CD4-positive, alpha-beta T cell treated with Interferon alpha-2 for 1 hour (primary cell): ENCODE measurements at places on chromosomes 7 and 10.

GRCh38 chr7:156684251-156684650 is 43.7 kb downstream of the RNF32 start:
- DNase-seq = no peak

GRCh38 chr10:24938076-24938475 is 14.3 kb downstream of the PRTFDC1 start:
- no peak for DNase-seq

DNA sequence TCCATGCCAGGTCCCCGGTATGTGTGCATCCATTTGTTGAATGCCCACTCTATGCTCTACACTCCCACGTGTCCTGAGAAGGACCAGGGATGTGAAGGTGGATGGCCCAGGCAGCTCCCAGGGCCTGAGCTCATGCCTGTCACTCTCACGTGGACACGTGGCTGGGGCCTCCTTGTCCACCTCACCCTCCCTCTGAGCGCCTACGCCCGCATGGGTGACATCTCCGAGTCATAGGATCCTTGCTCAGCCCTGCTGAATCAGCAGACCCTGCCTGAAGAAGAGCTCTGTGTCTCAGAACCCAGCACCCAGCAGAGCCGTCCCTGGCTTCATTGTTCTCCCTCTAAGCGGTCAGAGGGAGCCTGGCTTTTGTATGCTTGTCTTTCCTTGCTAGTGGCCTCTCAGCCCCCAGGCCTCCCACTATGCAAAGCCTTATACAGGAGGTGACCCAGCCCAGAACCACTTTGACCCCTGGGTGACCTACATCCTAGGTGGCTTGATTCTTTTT is 107.9 kb upstream of the PPIF start:
- DNase-seq = peak; percentile 50

DNA sequence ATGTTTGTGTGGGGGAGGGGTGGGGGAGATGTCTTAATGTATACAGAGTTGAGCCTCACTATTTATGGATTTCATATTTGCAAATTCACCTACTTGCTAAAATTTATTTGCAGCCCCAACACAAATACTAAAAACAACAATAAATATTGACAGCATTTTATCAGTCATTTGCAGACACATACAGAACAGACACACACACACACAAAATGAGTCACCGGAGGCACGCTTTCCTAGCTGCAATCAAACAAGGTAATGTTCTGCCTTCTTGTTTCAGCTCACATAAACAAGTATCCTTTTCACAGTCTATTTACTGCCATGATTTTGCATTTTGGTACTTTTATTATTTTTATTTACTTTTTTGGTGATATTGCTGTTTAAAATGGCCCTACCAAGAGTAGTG is 88.5 kb downstream of the IPMK start:
- no peak for DNase-seq

DNA sequence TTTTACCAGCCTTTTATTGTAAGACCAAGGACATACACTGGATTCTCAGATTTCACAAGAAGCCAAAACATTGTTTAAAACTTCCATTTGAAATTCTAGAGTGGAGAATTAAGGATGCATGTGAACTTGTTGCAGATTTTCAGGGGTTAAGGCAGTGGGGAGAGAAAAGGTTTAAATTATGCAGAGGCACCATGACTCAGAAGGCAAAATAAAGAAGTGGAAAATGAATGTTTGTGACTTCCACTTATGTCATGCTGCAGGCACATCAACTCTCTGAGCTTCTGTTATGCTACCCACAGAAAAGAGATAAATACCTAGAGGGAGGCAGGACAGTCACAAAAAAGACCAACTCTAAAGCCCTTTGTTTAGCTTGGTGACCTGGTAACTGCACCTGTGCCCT is 84.4 kb upstream of the BET1 start:
- DNase-seq = no peak

- DNase-seq = no peak
Measured at GRCh38 chr7:33550363-33550762, 355.0 kb upstream of the BMPER start.

GRCh38 chr7:119545118-119545517 is 727.9 kb upstream of the KCND2 start:
- DNase-seq = no peak

- no peak for DNase-seq
Measured at GRCh38 chr10:9733766-9734165, 1283.9 kb upstream of the CELF2 start.

DNA sequence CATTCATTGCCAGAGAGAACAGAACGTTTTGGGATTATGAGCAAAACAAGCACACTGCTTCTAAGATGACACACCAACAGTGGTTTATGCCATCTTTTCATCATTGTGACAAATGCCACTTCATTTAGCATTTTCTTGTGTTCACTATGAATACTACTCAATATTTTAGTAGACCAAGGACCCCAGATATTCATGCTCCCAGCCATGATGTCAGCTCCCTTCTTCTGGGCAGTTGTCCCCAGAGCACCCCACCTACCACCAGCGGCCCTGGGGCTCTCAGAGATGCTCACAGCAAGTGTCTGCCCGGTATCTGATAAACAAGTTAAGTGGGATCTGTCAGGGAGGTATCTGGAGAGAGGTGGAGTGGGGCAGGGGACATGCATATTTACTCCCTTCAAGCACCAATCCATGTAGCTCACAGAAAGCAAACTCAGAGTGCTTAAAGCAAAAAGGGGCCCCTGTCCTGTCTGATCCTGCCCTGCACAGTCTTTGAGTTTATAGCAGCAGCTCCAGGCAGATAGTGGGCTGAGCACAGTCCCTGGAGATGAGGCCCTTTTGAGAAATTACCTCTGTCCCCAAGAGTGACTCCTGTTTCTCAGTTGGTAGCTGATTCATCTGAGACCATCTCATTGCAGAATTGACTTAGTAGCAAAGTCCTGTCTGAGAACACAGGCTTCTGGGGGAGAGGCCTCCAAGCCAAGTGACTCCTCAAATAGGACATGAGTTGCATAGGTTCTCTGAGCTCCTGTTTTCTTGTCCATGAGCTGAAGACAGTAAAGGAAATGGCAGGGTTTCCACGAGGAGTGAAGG is 281.8 kb upstream of the KLF6 start:
- no peak for DNase-seq

GRCh38 chr10:52779541-52780390 is 7.2 kb upstream of the MBL2 start:
- peak; percentile 13 for DNase-seq

DNA sequence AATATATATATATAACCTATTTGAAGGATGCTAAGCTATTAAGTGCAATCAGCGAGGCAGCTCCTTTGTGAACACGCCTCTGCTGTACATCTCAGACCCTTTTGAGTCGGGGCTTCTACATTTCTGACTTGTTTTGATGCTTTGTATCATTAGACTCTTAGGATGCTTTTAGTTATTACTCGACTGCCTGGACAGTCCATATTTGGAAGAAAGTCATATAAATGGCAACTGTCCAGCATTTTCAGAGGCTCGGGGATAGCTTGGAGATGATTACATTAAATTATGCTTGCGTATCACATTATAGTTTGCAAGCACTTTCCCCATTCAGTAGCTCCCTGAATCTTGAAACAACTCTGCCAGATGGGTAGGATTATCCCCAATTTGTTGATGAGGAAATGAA is 257.9 kb downstream of the PTEN start:
- DNase-seq = no peak

DNA sequence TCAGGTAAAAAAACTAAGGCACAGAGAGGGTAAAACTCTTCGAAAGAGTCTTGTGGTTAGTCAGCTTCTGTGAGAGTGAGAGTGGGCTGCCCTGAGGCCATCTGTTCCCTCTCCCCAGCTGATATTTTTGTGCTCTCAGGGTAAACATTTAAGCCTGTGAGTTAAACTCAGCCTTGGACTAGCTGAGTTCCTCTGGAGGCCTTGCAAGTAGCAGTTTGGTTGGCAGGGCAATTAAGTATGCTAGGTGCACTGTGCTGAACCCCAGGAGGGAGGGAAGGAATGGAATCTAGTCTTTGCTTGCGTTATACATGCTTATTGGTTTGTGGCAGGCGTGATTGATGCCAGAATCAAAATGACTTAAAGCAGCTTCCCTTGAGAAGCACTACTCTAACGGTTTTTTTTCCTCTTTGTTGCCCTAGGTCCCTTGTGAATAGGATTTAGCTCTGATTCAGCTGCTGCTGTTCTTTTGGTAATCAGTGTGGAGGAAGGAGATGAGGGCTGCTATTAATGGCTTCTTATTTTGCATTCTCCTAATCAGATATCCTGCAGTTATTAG is 140.2 kb downstream of the AUTS2 start:
- no peak for DNase-seq

- no peak for DNase-seq
Measured at GRCh38 chr7:120229084-120229483, 43.9 kb upstream of the KCND2 start.

DNA sequence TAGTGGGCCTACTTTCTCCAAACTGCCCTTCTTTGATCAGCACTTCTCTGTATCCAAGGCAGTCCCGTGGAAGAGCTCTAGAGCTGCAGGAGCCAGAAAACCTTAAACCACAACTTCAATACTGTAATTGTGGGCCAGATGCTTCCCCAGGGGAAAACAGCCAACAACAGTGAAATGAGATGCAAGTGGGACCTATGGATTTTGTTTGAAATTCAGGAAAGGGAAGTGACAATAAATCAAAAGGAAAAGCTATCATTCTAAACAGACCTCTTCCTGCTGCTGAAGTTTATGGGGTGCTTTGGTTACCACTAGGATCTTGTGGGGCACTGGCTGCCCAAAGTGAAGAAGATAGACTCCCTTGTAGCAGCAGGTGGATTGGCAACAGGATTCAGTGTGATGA is 1031.7 kb downstream of the LRMDA start:
- no peak for DNase-seq

- no peak for DNase-seq
Measured at GRCh38 chr10:78443900-78444571, 410.4 kb downstream of the RPS24 start.

DNA sequence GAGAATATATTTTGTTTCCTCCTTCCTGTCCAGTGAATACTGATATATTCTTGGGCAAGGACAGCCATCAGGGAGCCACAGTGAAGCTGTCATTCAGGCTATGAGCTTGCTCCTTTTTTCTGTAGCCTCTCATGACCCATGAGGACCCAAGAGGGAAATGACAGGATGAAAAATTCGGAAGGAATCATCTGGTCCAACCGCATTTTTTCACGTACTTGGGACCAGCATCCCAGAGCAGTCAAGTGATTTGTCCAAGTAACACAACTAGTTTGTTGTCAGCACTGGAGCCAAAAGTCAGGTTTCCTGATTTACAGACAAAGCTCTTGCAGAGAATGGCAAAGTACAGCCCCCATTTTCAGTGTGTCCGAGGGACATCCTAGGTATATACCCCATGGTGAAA is 47.2 kb upstream of the AGBL3 start:
- DNase-seq = no peak

DNA sequence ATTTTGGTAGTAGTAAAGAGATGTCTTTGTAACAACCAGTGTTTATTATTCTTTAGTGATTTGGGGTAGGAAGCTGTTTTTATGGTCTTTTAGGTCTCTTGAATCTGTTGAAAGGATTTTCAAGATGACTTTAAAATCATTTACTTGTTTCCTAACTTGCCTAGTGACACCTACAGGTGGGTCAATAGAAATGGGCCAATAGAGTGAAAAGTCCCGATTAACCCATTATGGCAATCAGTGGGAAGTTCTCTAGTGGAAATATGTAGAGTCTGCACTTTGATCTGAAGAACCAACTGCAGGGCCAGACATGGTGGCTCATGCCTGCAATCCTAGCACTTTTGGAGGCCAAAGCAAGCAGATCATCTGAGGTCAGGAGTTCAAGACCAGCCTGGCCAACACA is 374.7 kb upstream of the BMPER start:
- no peak for DNase-seq

DNA sequence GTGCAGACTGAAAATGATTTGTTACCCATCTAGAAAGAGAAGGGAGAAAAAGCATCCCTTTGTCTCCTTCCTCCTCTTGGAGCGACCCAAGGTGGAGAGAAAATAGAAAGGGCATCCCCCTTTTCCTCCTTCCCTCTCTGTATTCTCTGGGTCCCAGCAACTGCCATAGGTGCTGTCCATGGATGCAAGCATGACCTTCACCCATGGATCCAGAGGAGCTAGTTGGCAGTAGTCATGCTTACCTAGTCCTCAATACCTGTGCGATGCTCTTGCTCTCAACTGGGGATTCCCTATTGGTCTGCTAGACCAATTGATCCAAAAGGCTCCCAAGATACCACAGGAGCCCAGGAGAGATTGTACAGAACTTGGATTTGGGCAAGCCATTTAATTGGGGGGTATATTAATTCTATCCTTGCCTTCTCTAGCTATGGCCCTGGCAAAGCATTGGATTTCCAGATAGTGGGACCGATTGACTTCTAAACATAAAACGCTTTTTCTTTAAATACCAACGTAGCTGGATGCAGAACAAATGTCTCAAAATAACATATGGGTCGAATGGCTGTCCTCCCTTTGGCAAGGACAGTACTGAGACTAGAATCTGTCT is 547.8 kb upstream of the IGFBP3 start:
- peak; percentile 1 for DNase-seq

DNA sequence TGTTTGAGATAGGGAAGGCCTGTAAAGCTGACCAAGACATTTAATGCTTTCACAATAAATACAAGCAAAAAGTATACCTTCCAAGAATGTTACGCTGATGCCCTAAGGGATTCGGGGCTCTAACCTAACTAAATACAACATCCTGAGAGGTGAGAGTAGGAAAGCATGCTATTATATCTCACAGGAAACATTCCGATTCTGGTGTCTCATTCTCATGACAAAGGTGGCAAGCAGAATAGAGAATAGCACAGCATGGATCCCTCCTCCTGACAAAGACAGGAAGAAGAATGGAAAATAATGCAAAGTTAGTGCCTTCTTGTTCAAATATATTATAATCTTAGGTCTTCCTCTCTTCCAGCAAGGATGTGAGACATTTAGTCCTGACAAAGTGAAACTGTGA is 504.3 kb downstream of the TFEC start:
- no peak for DNase-seq

- no peak for DNase-seq
Measured at GRCh38 chr7:45457591-45457990, 116.6 kb upstream of the ADCY1 start.

DNA sequence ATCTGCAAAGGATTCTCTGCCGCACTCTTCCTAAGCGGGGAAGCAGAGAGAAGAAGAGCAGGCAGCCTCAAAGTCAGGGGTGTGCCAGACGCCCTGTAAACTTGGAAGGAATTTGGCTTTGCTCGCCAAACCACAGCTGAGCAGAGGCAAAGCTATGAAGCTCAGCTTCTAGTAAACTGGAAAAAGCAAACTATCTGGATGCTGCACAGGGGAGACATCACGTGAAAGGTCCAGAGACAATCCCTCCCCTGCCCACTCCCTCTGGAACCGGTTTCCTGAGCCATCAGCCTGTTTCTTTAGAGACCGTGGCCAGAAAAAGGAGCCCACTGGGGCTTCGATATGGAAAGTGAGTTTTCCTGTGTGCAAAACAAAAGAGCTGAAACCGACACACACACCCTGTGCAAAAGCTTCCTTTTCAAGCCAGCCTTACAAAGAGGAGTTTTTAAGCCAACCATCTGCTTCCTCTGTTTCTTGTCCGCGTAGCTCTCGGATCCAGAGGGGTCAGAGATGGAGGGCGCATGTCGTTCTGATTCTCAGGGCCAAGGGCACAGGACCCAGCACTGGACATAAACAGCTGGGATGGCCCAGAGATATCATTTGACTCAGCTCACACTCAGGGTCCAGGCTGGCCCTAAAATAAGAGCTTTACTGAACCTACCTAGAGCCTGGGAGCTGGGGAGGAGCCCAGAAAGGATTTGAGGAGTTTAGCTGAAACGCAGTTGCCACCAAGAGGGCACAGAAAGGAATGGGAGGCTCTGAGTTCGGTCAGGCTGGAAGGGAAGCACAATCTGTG is 58.2 kb upstream of the DNAAF5 start:
- DNase-seq = no peak

- no peak for DNase-seq
Measured at GRCh38 chr7:28447071-28447470, 34.8 kb downstream of the CREB5 start.
